ENCODE measurements at places on chromosomes 12 and 14. TPM values are rescaled to one million over a fixed set of nuclear protein-coding genes. Genes with fewer than 3 reads are reported as not detected.

GRCh38 chr12:124053851-124054250 lies 80.8 kb downstream of the ZNF664 start:
- DNase-seq: no peak
- H3K27ac ChIP-seq: no peak overlapping the region
- H3K4me1 ChIP-seq: no peaks in the 10 kb centered on the region
- no peak overlapping the region for H3K4me3 ChIP-seq
- no peaks in the 10 kb centered on the region for H3K27me3 ChIP-seq

DNA sequence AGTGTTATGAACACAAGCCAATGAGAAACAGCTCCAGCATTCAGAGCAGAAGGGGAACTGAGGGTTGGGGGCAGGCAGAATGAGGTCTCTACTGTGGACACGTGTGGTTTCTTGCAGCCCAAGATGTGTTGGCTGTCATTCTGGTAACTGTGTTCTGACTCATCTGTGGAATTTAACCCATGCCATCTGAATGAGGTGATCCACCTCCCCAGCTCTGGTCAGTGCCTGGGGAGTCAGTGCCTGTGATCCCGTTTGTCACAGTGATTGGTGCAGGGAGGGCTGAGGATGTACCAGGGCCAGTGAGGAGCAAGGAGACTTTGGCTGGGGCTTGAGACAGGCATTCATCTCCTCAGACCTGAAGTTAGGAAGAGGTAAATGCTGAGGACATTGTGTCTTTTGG lies 216.8 kb downstream of the MSRB3 start:
- no peaks in the 10 kb centered on the region for H3K36me3 ChIP-seq
- H3K4me3 ChIP-seq: no peak overlapping the region
- no peaks in the 10 kb centered on the region for H3K27me3 ChIP-seq
- no peaks in the 10 kb centered on the region for H3K4me1 ChIP-seq

Gene CPNE6
- total RNA-seq: not detected

GRCh38 chr14:91264151-91265150 lies 19.9 kb upstream of the GPR68 start:
- peak; percentile 80 for DNase-seq
- H3K27ac ChIP-seq: no peak overlapping the region
- peak overlapping the region; percentile 39 for H3K4me3 ChIP-seq
- no peaks in the 10 kb centered on the region for H3K4me1 ChIP-seq

Gene LRP10
- 54.1 TPM for total RNA-seq
